ENCODE measurements at places on chromosomes 3 and 15.

DNA sequence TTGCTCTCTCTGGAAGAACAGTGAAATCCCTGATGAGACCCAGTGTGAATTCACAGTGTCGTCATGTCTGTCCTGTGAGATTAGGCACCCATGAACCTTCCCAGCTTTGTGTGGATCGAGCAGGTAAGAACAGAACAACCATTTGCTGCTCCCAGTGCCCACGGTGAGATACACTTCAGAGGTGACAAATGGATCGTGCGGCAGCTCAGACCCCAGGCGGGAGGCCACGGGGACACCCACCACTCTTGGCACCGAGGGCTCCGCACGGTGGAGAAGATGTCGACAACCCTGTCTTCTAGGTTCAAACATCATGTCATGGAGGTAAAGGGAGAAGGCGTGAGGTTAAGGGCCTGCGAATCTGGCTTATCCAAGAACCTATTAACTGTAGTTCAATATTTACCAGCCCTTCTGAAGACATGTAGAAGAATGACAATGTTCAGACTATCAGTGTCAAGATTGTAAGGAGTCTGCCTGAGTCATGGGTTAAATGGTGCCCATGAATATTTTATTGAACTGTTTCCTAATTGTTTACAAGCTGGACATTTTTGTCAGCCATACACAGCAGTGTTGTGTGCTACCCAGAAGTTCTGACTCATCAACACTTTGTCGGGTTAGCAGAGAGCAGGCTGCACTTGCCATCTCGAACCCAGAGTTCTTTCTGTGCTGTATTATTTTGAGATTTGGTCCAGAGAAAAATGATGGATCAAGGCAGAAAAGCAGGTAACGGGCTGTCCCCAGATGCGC, 15.5 kb upstream of the PCSK6 start:
- no peak for DNase-seq

- no peak for DNase-seq
Measured at GRCh38 chr3:4508048-4508981, 15.2 kb downstream of the ITPR1 start.

DNA sequence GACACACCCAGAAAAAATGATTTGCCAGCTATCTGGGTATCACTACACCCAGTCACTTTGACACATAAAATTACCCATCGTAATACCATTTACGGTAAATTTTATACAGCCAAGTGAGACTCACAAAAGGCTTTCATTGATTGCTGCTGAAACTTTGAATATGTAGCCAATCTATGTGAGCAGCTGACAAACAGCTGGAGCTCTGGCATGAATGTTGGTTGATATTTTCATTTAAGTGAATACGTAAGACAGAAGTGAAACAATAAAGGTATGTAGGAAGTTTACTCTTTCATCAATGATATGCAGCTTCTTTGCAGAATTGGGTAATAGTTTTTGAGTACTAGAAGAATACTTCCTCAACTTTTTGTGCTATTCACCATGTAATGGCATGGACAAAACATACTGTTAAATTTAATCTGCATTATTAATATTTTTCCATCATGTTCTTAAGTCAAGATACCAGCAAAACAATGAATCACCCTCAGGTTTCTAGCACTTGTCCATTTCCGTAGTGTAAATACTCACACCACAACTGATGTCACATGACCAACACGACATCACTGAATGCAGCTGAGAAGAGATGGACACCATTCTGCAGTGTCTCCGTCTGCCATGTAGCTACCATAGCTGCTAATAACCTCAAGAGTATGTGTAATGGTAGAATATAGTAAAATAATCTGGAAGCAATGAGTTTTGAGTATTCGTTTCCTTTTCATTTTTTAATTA, 205.9 kb upstream of the HES1 start:
- DNase-seq = no peak

DNA sequence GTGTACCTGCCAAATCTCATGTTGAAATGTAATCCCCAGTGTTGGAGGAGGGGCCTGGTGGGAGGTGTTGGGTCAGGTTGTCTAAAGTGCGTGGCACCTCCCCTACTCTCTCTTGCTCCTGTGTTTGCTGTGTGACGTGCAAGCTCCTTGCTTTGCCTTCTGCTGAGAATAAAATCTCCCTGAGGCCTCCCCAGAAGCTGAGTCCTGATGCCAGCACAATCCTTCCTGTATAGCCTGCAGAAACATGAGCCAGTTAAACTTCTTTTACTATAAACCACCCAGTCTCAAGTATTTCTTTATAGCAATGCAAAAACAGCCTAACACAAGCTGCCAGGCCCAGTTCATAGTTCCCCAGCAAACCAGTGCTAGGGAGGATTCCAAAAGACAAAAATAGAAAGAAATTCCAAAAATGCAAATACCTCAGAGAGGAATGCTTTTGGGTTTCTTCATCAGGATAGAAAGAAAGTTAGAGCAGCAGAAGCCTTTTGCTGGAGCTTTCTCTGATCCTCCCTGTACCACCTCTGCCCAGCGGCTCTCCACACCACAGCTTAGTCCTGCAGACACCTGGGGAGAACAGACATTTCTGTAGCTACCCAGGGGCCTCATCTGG, 25.9 kb upstream of the CDV3 start:
- DNase-seq = peak; percentile 60

DNA sequence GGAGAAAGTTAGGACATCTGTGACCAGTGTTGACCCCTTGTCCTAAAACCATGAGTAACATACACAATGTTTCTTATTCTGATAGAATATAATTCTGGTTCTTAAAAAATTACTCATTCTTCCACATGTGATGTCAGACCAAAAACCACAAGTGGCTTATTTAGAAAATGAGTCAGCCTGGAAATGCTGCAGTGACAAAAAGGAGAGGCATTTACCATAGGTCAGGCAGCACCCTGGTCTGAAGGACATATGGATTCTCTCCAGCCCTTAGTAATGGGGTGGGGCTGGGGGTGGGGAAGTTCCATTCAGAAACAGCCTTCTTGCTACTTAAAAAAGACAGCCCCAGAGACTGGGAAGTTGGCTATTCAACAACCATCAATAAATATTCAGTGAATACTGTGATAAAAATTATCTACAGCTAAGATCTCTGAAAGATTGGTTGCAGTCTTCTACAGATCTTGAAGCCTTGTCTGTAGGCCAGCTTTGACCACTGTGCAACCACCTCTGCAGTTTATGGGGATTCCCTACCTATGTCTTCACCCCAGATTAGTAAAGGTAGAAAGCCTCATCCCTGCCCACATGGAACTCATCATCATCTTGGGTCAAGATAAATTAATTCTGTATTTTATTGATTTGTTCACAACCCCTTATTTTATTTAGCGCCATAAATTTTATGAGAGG, 34.9 kb upstream of the TIMP4 start:
- DNase-seq = peak; percentile 92

DNA sequence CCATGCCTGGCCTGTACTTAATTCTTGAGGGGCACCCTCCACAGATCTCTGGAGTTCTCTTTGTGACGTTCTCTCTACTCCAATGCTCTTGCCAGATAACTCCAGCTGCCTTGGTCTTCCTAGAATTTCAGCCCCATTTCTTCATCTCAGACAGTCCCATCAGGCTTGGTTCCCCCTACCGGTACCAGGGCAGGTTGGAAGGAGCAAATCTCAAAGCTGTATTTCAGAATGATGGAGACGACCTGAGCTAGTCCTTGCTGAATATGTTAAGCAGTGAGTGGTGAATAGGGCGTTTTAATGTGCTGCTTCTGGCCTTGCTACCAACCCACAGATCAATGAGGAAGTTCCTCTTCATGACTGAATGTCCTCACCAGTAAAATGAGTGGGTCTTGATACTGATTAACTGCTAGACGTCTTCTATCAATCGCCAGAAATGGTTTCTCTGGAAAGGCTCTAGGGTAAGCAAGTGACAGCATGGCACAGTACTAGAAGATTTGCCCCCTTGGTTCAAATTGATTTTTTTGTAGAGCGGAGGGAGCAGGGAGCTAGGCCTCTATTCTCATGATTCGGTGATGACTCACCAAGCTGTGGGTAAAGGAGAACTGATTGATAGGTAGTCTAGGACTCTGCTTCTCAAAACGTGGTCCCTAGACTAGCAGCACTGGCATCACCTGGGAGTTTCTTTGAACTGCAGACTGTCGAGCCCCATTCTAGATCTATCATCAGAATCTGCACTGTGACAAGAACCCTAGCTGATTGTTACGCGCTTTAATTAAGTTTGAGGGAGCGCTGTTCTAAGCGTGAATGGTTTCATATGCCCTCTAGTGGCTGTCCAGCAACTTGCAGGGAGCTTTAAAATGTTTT, 67.8 kb downstream of the UBP1 start:
- peak; percentile 28 for DNase-seq

DNA sequence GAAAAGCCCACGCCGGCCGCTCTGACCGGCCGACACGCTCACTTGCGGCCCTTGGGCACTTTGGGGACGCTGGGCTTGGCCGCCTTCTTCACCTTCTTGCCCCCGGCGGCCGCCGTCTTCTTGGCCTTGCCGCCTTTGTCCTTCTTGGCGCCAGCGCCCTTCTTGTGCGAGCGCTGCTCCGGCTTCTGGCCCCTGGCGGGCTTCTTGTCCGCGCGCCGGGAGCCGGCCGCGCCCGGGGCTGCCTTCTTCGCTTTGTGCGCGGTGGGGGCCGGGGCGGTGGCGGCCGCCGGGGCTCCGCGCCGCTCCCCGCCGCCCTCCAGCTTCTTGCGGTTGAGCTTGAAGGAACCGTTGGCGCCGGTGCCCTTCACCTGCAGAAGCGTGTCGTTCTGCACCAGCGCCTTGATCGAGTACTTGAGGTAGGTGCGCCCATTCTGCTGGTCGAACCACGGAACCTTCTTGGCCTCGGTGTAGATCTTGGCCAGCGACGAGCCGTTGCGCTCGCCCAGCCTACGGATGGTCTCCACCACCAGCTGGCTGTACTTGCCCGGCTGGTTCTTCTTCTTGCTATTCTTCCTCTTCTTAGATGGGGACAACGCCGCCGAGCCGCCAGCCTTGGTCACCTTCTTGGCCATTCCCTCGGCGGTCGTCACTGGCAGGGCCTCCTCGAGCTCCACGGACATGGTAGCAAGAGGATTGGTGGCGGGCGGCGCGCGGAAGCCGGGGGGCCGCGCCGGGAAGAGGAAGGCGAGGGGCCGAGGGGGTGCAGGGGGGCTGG, 36.7 kb downstream of the HMCES start:
- no peak for DNase-seq

DNA sequence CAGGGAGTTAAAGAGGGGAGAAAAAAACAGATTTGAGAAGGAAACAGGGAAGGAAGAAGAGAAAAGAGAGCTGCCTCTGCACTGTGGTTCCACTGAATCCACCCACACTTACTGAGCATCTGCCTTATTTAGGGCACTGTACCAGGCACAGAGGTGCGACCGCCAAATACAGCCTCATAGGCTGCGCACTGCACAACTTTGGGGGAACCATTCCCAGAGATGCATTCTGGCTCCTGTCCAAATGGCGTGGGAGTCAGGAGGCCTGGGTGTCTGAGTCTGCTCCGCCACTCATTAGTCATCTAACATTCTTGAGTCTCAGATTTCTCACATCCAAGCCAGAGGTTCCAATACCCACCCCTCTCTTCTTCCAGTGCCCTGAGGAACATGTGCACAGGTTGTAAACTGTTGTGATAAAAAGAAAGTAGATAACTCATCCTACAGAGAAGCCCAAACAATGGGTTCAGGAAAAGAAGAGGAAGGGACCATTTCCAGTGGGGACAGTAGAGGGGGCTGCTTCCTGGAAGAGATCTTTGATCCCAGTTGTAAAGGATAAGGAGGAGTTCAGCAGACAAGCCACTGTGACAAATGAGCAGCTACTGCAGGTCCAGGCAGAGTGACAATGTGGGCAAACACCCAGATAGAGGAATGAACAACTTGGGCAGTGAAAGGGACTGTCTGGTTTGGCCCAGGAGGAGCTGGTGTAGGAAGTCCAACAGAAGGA, 254.6 kb downstream of the UACA start:
- DNase-seq = peak; percentile 99

Data from NCI-H226 (cell line).